ENCODE measurements at places on chromosomes 13 and 19. TPM values are rescaled to one million over a fixed set of nuclear protein-coding genes. Genes with fewer than 3 reads are reported as not detected.

DNA sequence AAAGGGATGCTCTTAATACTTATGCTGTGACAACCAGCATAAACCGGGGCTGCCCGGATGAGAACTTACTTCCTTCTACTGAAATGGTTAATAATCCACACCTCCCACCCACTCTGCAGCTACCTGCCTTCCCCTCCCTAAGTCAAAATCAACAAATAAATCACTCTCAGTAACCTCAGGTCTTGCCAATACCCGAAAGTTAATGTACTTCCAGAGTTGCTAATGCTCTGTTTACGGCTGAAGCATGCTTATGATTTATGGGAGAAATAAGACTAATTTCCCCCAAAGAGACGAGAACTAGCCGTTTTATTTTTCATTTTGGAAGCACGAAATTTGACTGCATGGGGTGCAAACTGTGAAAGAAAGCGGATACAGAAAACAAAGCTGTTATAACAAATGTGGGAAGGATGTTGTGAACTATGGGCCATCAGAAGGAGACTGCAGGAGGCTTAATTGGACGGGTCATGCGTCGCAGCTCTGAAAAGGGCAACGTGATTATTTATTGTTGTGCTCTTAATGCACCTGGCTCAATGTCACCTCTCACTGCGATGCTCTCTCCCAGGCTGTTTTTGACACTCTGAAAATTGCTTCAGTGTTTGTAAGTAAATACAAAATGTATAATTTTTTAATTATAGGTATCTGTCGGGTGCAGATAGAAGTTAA is 114.0 kb upstream of the SLC7A1 start:
- H3K36me3 ChIP-seq, result no peaks in the 10 kb centered on the region
- no peak overlapping the region for H3K27ac ChIP-seq
- no peak for DNase-seq
- H3K4me3 ChIP-seq, result no peak overlapping the region
- peaks cover 47% of the 10 kb centered on the region for H3K4me1 ChIP-seq

The ZNF541 gene
- not detected for total RNA-seq

The KLK1 gene
- not detected for total RNA-seq

The LGALS14 gene
- not detected for total RNA-seq

DNA sequence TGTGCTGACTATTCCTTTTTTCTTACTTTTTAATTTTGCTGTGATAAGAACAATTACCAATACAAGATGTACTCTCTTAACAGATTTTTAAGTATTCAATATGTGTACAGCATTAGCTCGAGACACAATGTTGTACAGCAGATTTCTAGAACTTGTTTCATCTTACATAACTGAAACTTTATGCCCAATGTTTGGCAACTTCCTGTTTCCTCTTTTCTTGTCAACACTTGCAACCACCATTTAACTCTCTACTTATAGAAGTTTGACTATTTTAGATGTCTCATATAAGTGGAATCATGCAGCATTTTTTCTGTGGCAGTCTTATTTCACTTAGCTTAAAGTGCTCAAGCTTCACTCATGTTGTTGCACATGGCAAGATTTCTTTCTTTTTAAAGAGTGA is 1426.8 kb downstream of the SLITRK5 start:
- H3K36me3 ChIP-seq, result peaks cover 5% of the 10 kb centered on the region
- H3K27ac ChIP-seq, result no peak overlapping the region
- no peaks in the 10 kb centered on the region for H3K4me1 ChIP-seq
- H3K27me3 ChIP-seq, result no peaks in the 10 kb centered on the region
- DNase-seq, result no peak

DNA sequence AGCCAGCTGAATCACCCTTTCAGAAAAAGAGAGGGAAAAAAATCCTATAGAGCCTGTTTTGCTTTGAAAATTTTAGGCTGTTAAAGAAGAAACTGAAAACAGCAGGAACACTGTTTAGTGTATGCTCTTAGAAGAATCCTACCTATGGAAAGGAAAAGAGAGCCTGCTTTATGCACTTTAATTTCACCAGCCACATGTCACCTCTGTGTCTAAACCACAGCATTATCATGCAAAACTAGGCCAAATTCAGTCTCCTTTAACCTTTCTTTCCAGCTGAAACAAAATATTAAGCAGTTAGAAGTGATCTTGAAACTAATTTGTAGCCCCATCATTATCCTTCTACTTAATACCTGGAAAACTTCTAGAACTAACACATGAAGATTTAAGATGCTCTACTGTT is 97.2 kb upstream of the MAB21L1 start:
- H3K4me3 ChIP-seq, result no peak overlapping the region
- H3K36me3 ChIP-seq, result no peaks in the 10 kb centered on the region
- no peak for DNase-seq
- H3K27me3 ChIP-seq, result no peaks in the 10 kb centered on the region

- peaks cover 28% of the 10 kb centered on the region for H3K27me3 ChIP-seq
- peak overlapping the region; percentile 69 for H3K4me3 ChIP-seq
- no peak overlapping the region for H3K27ac ChIP-seq
- DNase-seq, result peak; percentile 73
- peaks cover 12% of the 10 kb centered on the region for H3K4me1 ChIP-seq
Observed at GRCh38 chr19:5803752-5804515, 933 bp upstream of the NRTN start.

The ELSPBP1 gene
- total RNA-seq, result not detected

DNA sequence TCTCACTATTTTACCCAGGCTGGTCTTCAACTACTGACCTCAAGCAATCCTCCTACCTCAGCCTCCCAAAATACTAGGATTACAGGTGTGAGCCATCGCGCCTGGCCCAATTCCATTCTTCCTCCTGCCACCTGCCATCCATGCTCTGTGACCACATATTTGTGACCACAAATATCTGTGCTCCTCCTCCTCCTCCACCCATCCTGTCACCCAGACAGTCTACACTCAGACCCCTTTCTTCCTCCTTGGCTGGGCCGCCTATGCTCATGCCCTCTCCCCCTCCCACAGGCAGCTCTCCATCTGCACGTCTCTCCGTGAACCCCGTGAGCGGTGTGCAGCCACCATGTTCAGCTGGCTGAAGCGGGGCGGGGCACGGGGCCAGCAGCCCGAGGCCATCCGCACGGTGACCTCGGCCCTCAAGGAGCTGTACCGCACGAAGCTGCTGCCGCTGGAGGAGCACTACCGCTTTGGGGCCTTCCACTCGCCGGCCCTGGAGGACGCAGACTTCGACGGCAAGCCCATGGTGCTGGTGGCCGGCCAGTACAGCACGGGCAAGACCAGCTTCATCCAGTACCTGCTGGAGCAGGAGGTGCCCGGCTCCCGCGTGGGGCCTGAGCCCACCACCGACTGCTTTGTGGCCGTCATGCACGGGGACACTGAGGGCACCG is 3.2 kb downstream of the EHD2 start:
- H3K27me3 ChIP-seq, result peaks cover 3% of the 10 kb centered on the region
- peaks cover 41% of the 10 kb centered on the region for H3K36me3 ChIP-seq
- H3K4me3 ChIP-seq, result peak overlapping the region; percentile 93
- peak overlapping the region; percentile 24 for H3K27ac ChIP-seq

DNA sequence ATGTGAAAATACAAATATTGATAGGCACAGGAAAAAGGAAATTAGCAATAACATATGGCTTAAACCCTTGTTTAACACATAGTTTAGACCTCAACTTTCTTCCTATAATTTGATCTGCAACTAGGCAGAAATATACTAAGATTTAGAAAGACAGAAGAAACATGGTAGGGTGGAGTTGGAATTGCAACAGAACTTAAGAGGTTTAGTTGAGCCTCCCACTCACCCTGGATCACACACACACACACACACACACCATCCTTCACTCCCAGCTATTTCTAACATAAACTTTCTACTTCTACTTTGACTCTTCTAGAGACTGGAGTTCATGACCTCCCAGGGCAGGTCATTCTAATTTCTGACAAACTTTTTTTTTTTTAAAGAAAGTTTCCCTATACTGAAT is 47.4 kb downstream of the FLT3 start:
- H3K4me1 ChIP-seq, result peaks cover 45% of the 10 kb centered on the region
- H3K27me3 ChIP-seq, result no peaks in the 10 kb centered on the region
- no peak overlapping the region for H3K4me3 ChIP-seq
- no peak overlapping the region for H3K27ac ChIP-seq

The NMRK2 gene
- total RNA-seq, result not detected

The FFAR1 gene
- total RNA-seq, result not detected

GRCh38 chr13:111966933-111967332 is 100.0 kb upstream of the SOX1 start:
- no peak for DNase-seq
- H3K27me3 ChIP-seq, result no peaks in the 10 kb centered on the region
- no peaks in the 10 kb centered on the region for H3K36me3 ChIP-seq

DNA sequence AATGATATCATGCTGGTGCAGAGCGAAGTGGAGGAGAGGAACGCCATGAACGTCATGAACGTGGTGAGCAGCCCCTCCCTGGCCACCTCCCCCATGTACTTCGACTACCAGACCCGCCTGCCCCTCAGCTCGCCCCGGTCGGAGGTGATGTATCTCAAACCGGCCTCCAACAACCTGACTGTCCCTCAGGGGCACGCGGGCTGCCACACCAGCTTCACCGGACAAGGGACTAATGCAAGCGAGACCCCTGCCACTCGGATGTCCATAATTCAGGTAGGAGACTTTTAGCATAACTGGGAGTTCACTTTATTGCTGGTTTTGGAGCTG is 3.3 kb downstream of the PCDH17 start:
- H3K4me3 ChIP-seq, result no peak overlapping the region
- peaks cover 7% of the 10 kb centered on the region for H3K27me3 ChIP-seq
- H3K27ac ChIP-seq, result no peak overlapping the region

The SHISA2 gene
- total RNA-seq, result not detected

DNA sequence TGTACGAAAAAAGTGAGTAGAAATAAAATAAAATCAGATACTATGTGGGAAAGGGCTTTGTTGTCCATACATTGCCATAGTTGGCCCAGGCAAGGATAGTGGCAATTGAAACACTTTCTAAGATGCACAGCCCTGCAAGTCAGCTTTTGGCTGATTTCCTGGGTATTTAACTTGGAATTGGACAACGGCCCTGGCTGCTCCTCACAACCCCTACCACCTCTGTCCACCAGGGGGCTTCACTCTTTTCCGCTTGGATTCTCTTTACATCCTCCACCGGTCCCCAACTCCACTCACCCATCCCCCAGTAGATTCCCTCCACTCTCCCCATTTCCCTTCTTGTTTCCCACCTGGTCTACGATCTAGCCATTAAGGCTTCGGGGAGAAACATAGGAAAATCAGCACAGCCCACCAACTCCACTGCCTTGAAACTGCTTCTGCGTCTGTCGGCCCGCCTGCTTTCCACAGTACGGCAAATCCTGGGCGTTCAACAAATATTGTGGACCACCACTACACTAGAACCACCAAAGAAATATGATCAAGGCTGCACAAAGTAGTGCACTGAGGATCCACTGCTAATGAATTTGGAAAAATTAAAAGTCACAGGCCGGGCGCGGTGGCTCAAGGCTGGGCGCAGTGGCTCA is 48.6 kb upstream of the GTF3A start:
- H3K36me3 ChIP-seq, result no peaks in the 10 kb centered on the region
- H3K4me3 ChIP-seq, result no peak overlapping the region

- H3K4me1 ChIP-seq, result peaks cover 30% of the 10 kb centered on the region
- H3K27ac ChIP-seq, result peak overlapping the region; percentile 6
- no peak overlapping the region for H3K4me3 ChIP-seq
- DNase-seq, result no peak
- no peaks in the 10 kb centered on the region for H3K27me3 ChIP-seq
- H3K36me3 ChIP-seq, result peaks cover 4% of the 10 kb centered on the region
Observed at GRCh38 chr13:27643334-27644132, 21.8 kb downstream of the POLR1D start.

DNA sequence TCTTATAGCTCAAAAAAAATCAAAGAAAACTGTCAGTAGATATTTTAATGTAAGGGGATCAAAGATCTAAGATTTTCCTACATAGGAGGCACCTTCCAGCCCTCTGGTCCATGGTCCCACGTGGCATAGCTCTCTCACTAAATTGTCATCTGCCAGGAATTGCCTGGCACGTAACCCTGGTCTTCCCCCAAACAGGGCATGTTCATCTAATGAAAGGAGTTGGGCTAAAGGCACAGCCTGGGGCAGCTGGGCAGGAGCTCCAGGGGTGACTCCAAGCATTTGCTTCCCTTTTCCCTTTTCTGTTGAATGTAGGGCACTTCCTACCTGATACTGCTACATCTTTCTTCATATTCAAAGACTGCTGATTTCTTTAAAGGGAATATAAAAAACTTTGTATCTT is 148.7 kb downstream of the COL4A1 start:
- peaks cover 2% of the 10 kb centered on the region for H3K27me3 ChIP-seq
- no peak overlapping the region for H3K4me3 ChIP-seq
- H3K4me1 ChIP-seq, result peaks cover 13% of the 10 kb centered on the region

- H3K4me3 ChIP-seq, result no peak overlapping the region
- peaks cover 81% of the 10 kb centered on the region for H3K27me3 ChIP-seq
- no peak for DNase-seq
- H3K27ac ChIP-seq, result no peak overlapping the region
Observed at GRCh38 chr13:99992949-99993351, 11.4 kb downstream of the ZIC2 start.

The ADAMTSL5 gene
- total RNA-seq, result 15.3 TPM

DNA sequence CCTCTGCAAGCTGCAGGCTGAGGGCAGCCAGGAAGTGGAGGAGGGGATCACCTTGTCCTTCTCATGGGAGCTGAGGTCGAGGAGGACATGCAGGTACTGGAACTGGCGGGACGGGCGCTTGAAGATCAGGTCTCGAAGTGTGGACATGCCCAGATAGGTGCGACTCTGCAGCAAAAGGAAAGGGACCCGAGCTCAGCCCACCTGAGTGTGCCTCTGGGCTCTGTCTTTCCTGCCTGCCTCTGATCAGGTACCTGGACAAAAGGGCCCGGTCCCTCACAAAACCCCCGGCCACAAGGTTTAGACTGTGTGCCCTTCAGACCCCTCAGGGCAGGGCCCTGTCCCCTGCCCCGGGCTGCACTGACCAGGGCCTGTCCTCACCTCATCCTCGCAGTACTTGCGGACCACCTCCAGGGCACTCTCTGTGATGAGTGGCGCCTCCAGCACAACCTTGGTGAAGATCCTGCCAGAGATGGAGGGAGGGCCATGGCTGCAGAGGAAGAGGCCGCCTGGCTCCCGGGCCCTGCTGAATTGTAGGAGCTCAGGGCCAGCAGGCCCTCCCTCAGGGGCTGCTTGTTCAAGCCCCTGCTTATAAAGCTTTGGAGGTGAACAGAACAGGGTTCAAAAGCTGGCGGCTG is 12.5 kb upstream of the RSPH6A start:
- peaks cover 39% of the 10 kb centered on the region for H3K36me3 ChIP-seq
- no peak for DNase-seq
- peaks cover 6% of the 10 kb centered on the region for H3K27me3 ChIP-seq
- H3K4me3 ChIP-seq, result no peak overlapping the region

The CCDC70 gene
- not detected for total RNA-seq

GRCh38 chr13:37666036-37666435 is 67.5 kb upstream of the POSTN start:
- peaks cover 61% of the 10 kb centered on the region for H3K4me1 ChIP-seq
- H3K4me3 ChIP-seq, result no peak overlapping the region
- peaks cover 27% of the 10 kb centered on the region for H3K36me3 ChIP-seq
- H3K27ac ChIP-seq, result no peak overlapping the region

- no peak overlapping the region for H3K4me3 ChIP-seq
- peaks cover 32% of the 10 kb centered on the region for H3K4me1 ChIP-seq
- no peak for DNase-seq
- no peaks in the 10 kb centered on the region for H3K36me3 ChIP-seq
Observed at GRCh38 chr19:38247126-38247525, 9.0 kb downstream of the PPP1R14A start.

The CGB1 gene
- not detected for total RNA-seq

The HAUS5 gene
- total RNA-seq, result 6.6 TPM

The SNRPD2 gene
- 575 TPM for total RNA-seq

- peaks cover 18% of the 10 kb centered on the region for H3K27me3 ChIP-seq
- no peaks in the 10 kb centered on the region for H3K36me3 ChIP-seq
- no peak overlapping the region for H3K4me3 ChIP-seq
- no peak overlapping the region for H3K27ac ChIP-seq
- no peak for DNase-seq
- no peaks in the 10 kb centered on the region for H3K4me1 ChIP-seq
Observed at GRCh38 chr19:41565379-41565720, 10.6 kb upstream of the CEACAM21 start.

All from HFFc6 (cell line).